Stimulated activated CD4-positive, alpha-beta T cell treated with anti-CD3 and anti-CD28 coated beads, Interleukin-12 subunit alpha, Interleukin-12 subunit beta, amount 100 ng/mL, for 24 hours (primary cell): ENCODE measurements at places on chromosomes 2 and 18.

DNA sequence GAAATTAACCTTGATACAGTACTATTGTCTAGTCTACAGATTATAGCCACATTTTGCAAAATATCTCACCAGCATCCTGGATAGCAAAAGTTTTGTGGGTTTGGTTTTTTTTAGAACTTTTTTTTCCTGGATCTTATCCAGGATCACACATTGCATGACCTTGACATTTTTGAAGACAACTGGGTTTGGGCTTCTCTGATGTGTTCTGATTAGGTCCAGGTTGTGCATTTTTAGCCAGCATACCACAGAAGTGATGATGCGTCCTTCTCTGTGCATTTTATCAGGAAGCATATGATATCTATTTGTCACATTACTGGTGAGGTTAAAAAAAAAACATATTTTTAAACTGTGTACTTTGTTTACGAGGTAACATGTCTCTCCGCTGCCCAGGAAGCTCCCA lies 221.0 kb upstream of the OSR1 start:
- DNase-seq = no peak

GRCh38 chr18:58922995-58923394 lies 58.3 kb downstream of the ZNF532 start:
- no peak for DNase-seq

GRCh38 chr2:236866542-236867340 lies 218.9 kb upstream of the COPS8 start:
- DNase-seq = no peak

DNA sequence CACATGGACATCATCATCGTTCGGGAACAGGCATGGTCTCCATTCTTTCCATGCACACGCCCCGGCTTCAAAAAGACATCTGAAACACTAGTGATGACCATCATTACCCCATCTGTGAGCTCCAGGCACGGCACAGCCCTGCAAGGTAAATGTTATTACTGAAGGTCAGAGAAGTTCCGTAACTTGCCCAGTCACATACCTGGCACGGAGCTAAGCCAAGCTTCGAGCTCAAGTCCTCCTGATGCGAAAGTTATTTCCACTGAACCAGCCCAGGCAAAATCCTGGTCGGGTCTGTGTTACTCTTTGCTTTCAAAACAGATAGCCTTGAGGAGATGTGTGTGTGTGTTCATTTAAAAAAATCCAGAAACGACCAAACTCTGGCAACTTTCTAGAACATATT lies 22.8 kb downstream of the FHL2 start:
- DNase-seq = no peak

DNA sequence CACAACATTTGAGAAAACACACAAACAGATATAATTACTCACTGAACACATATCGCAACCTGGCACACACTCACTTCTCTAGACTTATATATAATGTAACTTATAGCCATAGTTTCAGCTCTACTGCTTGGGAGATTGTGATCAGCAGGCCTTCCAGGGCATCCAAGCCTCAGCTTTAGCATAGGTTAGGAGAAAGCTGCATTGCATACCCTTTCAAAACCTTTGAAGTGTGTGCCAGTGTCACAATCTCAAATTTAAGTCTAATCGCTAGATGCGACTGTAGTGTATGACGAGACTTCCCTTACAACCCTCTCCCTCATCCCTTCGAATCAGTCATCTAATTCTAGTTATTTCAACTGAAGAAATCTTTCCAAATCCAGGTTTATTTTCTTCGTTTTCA lies 30.9 kb downstream of the SLC66A3 start:
- DNase-seq = no peak

DNA sequence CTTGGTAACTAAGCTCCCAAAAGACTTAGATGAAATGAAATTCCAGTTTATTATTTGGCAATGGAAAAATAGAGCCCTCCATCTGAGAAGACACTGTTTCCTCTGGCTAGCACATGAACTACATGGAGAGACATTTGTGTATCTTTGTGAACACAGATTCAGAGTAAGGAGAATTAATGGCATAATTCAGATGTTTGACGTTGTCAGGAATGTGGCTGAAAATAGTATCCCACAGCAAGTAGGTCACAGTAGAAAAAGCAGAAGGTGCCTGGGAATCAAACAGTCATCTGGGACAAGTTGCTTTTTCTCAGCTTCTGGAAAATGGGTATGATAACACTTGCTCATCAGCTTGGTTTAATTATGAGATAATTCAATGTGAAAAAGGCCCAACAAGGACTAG lies 288.6 kb downstream of the PTPRM start:
- DNase-seq = no peak

DNA sequence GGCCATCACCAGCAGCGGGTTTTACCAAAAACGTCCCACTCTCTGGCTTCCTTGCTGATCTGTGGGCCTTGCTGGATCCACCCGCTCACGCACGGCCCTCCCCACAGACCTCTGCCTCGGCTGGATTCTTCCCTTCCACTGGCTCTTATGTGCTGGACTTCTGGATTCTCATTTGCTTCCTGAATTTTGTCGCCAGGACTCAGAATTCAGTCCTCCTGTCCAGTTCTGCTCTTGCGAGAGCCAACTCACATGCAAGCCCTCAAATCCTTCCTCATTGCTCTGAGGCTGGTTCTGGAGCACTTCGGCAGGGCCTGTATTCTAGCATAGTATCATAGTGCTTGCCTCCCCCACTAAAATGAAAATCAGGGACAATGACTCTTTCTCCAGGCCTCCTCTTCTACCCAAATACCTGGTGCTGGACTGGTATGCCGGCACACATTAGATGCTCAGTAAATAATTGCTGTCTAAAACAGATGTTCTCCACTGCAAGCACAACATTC lies 115.5 kb downstream of the ATL2 start:
- no peak for DNase-seq

DNA sequence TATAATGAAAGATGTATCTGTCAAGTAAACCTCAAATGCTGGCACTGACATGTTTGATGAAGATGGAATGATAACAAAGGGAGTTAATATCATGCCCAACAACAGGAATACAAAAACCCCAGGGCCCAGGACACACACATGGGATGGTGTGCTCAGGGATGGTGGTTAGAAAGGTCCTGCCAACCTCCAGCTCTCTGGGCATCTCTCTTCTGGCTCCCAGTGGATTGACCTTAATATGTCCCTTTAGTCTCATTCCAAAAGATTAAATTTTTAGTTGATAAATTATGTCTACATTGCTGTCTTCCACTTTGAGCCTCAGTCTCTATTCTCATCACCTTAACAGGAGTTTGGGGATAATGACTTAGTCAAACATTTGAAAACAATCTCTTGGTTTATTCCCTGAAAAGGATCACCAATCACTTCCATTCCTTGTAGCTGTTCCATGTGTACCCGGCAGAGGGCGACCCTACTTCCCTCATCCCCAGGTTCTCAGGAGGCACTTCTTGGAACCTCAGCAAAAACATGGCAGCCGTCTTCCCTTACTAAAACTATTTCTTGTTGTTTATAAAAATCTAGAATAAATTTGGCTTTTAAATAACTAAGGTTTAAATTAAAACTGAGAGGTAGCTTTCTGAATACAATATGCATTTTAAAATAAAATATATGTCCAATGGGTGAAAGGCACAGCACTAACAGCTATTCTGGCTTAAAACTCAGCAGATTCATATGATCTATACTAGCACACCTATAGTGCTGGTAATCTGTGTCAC lies 29.6 kb downstream of the MCEE start:
- peak; percentile 46 for DNase-seq

DNA sequence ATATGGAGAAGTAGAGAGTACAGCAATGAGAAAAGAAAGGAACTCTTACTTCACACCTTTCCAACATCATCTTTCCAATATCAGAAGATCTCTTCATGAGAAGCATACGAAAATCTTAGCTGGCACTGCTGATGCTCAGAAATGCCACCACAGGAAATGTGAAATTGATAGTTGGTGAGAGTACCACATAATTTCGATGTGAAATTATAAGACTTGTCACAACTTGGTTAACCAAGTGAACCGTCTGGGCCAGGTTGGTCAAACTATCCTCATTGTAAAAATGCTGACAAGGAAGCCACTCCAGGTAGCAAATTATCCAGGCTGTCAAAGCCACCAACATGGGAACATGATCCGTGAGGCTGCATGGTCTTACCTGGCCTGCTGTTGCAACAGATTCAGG lies 66.5 kb downstream of the EPG5 start:
- DNase-seq = no peak

DNA sequence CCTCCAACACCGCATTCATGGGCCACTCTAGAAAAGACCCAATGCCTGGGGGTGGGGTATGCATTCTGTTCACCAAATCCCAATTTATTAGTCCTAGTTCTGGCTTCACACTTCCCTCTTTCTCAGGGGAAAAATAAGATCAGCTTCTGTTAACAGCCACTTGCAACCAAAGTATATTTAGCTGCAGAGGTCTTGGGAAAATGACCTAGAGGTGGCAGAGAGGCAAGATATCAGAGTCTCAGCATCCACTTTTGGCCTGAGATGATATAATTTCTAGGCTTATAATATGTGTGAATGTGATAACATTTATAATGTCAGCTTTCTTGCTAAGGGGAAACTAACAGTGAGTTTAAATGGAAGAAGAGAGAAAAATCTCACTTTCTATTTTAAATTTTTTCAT lies 89.1 kb downstream of the ZNF385B start:
- no peak for DNase-seq

DNA sequence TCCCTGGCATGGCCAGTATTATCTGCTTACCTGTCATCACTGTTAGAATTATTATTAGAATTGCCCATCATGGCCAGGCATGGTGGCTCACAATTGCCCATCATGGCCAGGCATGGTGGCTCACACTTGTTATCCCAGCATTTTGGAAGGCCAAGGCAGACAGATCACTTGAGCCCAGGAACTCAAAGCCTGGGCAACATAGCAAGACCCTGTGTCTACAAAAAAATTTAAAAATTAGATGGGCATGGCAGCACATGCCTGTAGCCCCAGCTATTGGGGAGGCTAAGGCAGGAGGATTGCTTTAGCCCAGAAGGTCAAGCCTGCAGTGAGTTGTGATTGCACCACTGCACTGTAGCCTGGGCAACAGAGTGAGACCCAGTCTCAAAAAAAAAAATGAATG lies 27.4 kb upstream of the ID2 start:
- DNase-seq = no peak

- no peak for DNase-seq
These were observed 60.4 kb downstream of the C18orf63 start for GRCh38 chr18:74375999-74376398.

DNA sequence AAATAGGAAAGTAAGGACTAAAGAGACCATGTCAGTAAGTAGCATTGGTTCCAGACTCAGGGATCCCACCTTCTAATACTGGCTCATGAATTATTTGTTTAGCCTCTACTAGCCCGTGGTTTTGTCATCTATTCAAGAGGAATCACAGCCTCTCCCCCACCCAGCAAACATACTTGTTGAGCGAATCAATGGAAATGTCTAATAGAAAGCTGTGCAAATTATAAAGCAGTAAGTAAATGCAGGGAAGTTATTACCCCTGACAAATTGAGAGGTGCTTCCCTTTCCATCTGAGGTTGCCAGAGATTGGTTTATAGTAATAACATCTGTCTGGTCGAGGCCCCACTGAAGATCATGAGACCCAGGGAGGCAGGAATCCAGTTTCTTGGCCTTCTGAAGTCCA lies 219.3 kb upstream of the OSR1 start:
- no peak for DNase-seq

- DNase-seq = no peak
These were observed 392.7 kb upstream of the FANCL start for GRCh38 chr2:58633613-58634365.

DNA sequence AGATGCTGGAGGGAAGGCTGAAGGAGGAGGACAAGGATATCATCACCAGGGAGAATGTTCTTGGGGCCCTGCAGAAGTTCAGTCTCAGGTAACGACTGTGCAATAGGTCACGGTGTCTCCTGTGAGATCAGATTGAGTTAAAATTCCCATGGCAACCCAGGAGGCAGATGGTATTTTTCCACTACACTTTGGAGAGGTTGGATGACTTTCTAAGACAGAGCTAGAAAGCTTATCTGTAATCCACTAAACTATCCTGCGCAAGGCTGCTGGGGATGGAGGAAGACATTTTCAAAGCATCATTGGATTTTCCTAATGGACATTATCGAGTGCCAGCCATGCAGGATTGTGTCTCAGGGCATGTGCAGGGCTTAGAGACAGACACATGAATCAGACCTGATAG lies 74.6 kb downstream of the ARMC9 start:
- no peak for DNase-seq

- DNase-seq = no peak
These were observed 223.6 kb upstream of the AGAP1 start for GRCh38 chr2:235270291-235270690.

- DNase-seq = no peak
These were observed 207.6 kb upstream of the NABP1 start for GRCh38 chr2:191470306-191470705.

- no peak for DNase-seq
These were observed 38.3 kb downstream of the MYO7B start for GRCh38 chr2:127573771-127574170.

- no peak for DNase-seq
These were observed 10.6 kb downstream of the C18orf63 start for GRCh38 chr18:74326231-74326630.

GRCh38 chr2:165173215-165173614 lies 30.6 kb downstream of the SCN3A start:
- DNase-seq = no peak

DNA sequence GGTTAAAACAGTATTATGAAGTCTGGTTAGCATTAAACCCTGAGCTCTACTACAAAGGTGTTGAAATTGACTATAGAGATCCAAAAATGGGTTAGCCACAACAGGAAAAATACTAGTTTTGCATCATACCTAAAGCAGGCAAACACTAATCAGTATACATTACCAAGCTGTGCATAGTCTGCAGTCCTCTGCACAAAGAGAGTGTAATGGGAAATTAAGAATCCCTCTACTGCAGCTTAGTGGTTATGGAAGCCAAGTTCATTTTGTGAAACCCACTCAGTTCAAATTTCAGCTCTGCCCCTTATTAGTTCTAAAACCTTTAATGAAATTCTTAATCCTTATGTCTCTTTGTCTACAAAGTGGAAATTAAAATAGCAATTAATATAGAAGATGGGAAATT lies 192.1 kb downstream of the MBD2 start:
- no peak for DNase-seq

- no peak for DNase-seq
These were observed 58.0 kb downstream of the LINC00305 start for GRCh38 chr18:64090876-64091275.

DNA sequence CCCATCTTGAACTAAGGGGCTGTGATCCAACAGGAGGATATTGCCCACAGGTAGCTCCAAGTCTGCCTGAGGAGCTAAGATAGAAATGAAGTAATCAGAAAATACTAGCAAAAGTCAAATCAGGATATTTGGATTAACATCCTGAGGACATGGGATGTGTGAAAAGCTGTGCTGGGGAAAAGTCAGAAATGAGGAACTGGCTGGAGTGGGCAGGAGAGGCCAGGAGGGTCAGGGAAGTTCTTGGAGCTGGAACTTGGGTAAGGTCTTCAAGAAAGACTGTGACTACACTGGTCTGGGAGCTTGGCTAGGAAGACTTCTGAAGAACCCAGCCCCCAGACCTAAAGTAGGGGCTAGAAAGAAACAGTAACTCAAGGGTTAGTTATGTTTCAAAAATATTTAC lies 250.9 kb downstream of the PRKCE start:
- no peak for DNase-seq

- DNase-seq = no peak
These were observed 325.2 kb downstream of the PLCL1 start for GRCh38 chr2:198129609-198130008.

GRCh38 chr2:85655961-85656417 lies 12.0 kb downstream of the SFTPB start:
- DNase-seq = no peak

GRCh38 chr2:70718736-70719135 lies 49.3 kb downstream of the ADD2 start:
- no peak for DNase-seq

- DNase-seq = no peak
These were observed 12.5 kb upstream of the CHAC2 start for GRCh38 chr2:53755121-53755520.
